ENCODE measurements at places on chromosomes 2 and 18.

GRCh38 chr2:96407041-96407918 lies 71.7 kb downstream of the NCAPH start:
- peak; percentile 83 for DNase-seq

DNA sequence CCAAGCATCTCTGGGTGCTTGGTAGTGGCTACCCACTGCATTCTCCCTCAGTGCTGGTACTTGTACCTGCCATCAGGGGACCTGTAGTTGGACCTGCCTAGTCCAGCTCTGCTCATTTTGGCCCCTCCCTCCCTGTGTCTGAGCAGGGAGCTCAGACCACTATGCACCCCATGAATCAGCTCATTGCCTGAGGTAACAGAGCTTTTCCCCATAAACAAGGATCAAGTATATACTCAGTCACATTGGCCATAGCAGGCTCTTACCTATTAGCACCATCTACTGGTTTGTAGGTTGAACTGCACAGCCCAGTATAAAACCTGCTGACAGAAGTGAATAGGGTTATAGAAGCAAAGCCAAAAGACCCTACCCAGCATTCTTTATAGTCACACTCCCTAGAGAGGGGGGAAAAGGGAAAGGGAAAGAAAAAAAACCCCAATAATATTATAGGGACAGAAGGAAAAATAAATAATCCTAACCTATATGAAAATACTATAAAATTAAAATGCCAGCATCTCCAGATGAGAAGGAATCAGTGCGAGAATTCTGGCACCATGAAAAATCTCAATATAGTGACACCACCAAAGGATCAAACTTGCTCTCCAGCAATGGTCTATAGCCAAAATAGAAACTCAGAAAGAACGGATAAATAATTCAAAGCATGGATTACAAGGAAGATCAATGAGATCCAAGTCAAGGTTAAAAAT lies 6.9 kb upstream of the FLACC1 start:
- DNase-seq, result peak; percentile 71

DNA sequence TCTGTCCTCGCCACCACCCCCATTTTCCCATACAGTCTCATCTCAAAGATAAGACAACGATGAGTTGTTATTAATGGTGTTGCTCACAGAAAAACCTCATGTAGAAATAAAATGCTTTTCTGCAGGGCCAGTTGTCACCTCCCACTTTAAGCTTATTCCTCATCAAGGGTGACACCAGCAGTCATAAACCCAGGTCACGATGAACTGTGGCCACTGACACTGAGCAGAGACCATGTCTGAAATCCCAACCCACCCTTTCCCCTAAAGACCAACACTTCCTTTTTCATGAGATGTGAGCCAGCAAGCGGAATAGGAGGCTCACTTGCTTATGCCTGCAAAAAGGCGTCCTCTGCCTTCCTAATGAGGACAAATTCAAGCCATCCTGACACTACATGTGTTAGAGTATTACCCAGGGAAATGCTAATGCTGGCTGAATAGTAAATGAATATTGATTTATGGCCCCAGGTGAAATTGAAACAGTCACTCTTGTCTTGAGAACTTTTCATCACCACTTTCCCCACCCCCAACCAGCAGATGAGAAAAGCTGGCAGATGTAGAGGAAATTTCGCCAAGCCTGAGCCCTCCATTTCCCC lies 228.4 kb downstream of the MGAT5 start:
- no peak for DNase-seq

DNA sequence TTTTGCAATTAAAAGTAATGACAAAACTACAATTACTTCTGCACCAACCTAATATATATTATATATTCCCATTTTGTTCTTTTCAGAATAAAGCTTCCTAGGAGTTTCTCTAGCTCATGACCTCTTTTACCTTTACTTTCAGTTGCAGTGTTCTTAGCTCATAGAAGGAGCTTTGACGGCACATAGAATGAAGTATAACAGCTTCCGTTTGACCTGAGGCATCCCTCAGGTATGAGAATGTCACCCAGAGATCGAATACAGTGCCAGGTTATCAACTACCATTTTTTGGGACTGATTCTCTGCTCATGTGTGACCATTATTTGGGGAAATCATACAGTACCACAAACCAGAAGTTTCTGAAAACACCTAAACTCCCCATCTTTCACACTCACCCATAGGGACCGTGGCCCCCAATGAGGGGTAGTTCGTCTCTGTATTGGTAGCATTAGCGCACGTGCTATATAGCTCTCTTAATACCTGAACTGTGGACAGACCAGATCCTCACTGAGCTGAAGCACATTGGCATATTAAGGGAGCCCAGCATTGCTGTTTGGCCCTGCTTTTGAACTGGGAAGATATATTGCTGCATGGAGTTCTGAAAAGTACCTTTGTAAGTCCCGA lies 123.0 kb downstream of the SPTBN1 start:
- DNase-seq, result no peak

DNA sequence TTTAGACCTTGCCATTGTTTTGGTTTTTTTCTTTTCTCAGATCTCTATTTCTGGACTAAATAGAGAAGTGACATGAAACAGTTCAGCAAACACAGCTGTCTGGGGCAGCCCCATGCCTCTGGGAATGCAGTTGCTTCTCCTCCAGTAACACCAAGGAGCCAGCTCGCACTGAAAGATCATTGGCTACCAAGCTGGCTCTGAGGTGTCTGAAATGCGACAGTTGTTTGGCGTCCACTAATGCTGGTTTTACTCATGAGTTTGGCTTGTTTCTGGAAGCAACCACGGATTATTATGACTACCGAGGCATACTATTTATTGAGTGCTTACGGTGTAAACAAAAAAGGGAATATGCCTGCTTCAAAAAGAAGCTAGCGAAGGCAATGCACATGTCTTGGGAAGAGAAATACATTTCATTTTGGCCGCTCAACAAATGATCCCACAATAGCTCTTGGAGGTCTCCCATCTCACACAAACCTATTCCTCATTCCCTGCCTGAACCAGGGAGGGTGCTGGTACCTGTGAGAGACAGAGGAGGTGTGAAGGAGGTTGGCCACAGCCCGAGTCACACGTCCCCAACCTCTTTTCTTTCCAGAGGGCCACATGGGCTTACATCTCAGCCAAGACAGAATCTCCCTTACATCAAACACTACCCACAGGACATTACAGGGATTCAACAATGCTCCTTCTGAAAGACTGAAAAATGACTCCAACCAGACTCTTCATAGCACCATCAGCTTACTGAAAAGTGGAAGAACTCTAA lies 37.5 kb upstream of the NEB start:
- DNase-seq, result no peak

GRCh38 chr2:205670292-205670691 lies 12.0 kb upstream of the NRP2 start:
- DNase-seq, result no peak

GRCh38 chr18:69161383-69162028 lies 239.2 kb upstream of the DOK6 start:
- DNase-seq, result no peak

DNA sequence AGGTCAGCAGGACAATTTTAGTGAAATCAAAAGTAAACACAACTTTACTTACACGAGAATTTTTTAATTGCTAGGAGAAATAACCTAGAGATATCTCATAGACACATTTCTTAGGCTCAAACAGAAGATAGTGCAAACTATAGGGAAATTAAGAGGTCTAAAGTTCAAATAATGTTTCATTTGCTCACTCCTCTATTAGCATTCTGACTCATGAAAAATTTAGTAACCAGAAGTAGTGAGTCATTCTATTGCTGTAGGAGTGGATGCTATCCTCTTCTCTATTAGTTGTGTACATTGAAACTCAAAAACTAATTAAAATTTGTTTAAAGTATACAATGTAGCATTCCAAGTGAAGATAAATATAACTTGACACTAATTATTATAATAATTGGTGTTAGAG lies 908.3 kb upstream of the TMEFF2 start:
- no peak for DNase-seq

- DNase-seq, result peak; percentile 86
Measured at GRCh38 chr2:127000937-127001336, 102.2 kb downstream of the TEX51 start.

DNA sequence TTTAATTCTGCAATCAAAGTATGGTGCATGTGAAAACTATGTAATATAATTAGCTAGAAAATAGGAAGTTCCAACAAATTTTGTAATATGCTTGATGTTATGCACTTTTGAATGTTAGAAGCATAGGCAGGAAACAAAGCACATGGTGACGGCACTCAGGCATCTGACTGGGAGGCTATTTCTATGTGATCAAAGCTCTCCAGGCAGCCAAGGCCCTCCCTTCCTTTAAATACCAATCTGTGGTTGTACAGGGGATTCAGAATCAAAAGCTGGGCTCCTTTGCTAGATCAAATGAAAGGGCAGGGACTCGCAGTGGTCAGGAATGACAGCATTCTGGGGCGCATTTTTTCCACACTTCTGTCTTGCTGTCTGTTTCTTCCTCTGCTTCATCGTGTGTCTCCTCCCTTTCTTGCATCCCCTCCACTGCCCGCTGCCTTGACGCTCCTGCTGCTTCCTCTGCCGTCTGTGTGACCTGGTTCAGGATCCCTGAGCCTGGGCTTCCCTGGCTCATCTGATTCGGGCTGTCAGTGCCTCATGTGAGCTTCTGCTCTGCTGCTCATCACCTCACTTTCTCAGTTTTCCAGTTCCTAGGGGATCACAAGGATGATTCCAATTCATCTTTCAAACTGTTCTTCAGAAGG lies 30.9 kb downstream of the TMEM182 start:
- no peak for DNase-seq

DNA sequence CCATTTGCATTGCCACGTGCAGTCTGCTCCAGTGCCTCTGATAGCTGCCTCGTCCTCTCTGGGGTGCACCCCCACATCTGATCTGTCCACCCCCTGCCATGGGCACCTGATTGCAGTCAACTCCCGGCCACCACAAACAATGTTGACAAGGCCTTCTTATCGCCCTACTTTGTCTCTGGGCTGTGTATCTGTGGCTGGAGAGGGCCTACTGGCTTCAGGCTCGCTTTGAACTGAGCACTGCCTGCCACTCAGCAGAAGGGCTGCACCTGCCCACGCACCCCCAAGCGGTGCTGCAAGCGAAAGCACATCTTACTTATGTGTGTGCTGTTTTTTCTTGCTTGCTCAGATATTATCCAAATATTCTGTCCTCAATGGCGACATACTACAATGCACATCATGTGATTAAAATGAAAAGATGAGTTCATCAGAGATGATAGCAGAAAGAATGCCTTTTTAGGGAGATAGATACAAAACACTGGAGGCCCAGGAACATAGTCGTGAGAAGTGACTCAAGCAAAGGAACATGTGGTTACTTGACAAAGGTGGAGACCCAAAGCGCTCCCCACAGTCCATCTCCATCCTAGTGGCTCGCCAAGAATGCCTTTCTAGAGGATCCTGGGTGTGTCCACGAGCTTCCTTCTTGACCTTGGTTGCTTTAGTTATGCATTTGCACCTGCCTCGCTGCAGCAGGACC lies 28.8 kb downstream of the FBLN7 start:
- no peak for DNase-seq

- no peak for DNase-seq
Measured at GRCh38 chr2:176158186-176158591, 1.1 kb downstream of the HOXD3 start.

DNA sequence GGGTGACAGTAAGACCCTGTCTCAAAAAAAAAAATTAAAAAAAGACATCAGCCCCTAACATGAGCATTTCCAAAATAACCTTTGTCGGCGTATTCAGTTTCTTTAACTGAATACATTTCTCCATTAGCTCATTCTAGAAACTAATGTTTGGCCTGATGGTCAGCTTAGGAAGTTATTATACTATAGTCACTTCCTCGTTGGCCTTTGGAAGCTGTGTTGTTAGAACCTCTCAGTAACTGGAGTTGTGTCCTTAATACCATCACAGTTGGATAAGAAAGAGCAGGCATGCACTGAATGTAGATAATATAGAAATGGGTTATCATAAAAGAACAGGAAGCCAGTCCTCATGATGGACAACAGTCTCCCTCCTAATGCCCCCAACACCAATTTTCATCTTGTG lies 112.8 kb downstream of the ANTXR1 start:
- no peak for DNase-seq

- DNase-seq, result no peak
Measured at GRCh38 chr2:128301501-128301966, 17.1 kb downstream of the HS6ST1 start.

- DNase-seq, result no peak
Measured at GRCh38 chr2:66318009-66318561, 116.8 kb upstream of the MEIS1 start.

GRCh38 chr2:29218071-29218470 lies 102.9 kb downstream of the CLIP4 start:
- no peak for DNase-seq

GRCh38 chr2:204039298-204039838 lies 102.8 kb downstream of the ICOS start:
- no peak for DNase-seq

DNA sequence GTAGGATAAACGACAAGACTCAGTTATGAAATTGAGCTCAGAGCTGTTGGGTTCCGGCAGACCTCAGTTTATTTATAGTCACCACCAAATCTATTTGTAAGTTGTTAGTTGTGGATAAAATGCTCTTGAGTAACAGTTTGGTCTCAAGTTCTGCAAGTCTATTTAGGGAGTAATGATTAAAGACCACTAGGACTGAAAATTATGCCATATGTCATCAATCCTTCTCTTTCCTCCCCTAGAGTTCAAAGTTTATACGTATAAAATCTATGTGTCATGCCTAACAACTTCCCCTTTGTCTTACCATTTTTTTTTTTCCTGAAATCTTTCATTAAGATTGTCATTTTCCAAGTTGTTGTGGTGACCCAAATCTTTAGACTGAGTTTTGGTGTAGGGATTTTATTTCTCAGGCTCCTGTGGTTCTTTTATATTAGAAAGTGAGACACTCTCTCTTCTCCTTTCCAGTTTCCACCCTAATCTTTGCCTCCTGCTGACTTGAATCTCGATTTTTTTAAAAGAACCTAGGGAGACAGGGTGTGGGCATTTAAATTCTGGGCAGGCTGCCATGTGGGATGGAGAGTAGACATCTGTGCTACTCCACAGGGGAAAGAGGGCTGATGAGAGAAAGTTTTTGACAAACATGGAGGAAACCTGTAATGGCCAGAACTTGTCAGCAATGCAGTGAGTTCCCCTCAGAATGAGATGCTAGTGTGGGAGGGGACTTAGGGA lies 51.0 kb downstream of the LAMA3 start:
- DNase-seq, result no peak

GRCh38 chr18:7728297-7728696 lies 161.2 kb downstream of the PTPRM start:
- no peak for DNase-seq

DNA sequence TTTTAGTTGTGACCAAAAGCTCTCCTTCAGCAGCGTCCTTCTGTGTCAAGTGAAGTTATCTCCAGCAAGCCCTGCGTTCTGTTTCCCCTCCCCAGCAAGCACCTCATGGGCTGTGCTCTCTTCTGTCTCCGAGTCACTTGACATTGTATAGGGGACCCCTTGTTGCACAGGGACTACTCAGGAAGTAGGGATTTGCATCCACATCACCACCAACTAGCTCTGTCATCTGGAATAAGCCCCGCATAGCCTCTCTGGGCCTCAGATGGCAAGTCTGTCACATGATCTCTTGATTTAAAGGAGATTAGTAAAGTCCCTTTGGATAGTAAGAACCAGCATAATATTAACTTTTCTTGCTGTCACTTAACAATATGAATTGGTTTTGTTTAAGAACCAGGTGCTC lies 32.0 kb upstream of the STPG4 start:
- DNase-seq, result no peak

GRCh38 chr2:217307023-217307422 lies 447.2 kb upstream of the TNP1 start:
- DNase-seq, result no peak

GRCh38 chr2:16079637-16080036 lies 139.3 kb downstream of the MYCN start:
- DNase-seq, result no peak

Data from activated CD4-positive, alpha-beta T cell treated with anti-CD3 and anti-CD28 coated beads, Interleukin-10, Interleukin-2, amounts not matched to agents 100 ng/mL and 50 ng/mL, durations not matched to agents 16 hours and 8 hours (primary cell).